Psoas muscle (tissue), 8 donors: ENCODE measurements at places on chromosomes 7 and 10. TPM values are rescaled to one million over a fixed set of nuclear protein-coding genes. Genes with fewer than 3 reads are reported as not detected.

FXYD4 gene
- total RNA-seq: not detected

CLDN4 gene
- 0.16 TPM for total RNA-seq

HTR7 gene
- 0.26 TPM for total RNA-seq

ERCC6 gene
- total RNA-seq: 19.3 TPM

FZD1 gene
- total RNA-seq: 1.6 TPM

- no peak for DNase-seq
Observed at GRCh38 chr10:78749898-78750297, 318.9 kb upstream of the ZMIZ1 start.

DNA sequence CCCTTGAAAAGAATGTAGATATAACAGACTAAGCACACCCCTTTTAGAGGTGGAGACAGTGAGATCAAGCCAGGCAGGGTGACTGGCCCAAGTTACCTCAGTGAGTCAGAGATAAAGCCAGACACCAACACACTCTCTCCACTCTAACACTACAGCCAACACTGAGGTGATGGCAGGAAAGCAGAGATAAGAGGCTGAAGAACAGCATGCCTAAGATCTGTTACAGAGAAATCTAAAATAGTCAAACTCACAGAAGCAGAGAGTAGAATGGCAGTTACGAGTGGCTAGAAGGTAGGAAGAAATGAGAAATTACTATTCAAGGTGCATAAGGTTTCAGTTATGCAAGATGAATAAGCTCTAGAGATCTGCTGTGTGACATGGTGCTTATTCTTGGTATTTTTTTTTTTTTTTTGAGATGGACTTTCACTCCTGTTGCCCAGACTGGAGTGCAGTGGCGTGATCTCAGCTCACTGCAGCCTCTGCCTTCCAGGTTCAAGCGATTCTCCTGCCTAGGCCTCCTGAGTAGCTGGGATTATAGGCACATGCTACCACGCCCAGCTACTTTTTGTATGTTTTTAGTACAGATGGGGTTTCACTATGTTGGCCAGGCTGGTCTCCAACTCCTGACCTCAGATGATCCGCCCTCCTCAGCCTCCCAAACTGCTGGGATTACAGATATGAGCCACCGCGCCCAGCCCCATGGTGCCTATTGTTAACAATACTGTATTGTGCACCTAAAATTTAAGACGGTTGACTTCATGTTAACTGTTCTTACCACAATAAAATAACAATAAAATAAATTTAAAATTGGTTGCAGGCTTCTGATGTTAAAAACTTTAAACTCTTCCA lies 28.7 kb downstream of the ICA1 start:
- no peak for DNase-seq

- DNase-seq: no peak
Observed at GRCh38 chr10:130371666-130372065, 235.5 kb downstream of the GLRX3 start.

DNA sequence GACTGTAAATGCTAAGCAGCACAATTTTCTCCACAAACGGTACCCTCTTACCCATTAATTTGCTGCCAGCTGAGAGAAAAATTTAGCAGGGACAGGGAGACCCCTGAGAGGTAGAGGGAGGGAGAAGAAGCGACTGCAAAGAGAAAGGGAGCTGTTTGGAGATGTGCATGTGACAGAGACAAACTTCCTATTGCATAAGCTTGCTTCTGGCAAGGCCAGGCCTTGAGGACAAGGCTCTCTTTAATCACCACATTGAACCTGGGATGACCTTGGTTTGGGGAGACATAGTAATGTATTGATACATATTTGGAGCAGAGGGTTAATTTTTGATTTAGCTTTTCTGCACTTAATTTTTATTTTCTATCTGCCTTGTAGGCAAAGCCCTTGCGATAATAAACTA lies 31.1 kb upstream of the HIBADH start:
- DNase-seq: no peak

GRCh38 chr7:107021600-107021999 lies 22.9 kb upstream of the PRKAR2B start:
- no peak for DNase-seq

GRCh38 chr7:149766135-149766675 lies 7.2 kb downstream of the ZNF467 start:
- no peak for DNase-seq

GRCh38 chr7:13093160-13093559 lies 405.7 kb downstream of the ARL4A start:
- no peak for DNase-seq

- peak; percentile 39 for DNase-seq
Observed at GRCh38 chr10:43205681-43206390, 61.0 kb downstream of the RASGEF1A start.

GRCh38 chr10:14779001-14779651 lies 4.4 kb upstream of the FAM107B start:
- no peak for DNase-seq

DNA sequence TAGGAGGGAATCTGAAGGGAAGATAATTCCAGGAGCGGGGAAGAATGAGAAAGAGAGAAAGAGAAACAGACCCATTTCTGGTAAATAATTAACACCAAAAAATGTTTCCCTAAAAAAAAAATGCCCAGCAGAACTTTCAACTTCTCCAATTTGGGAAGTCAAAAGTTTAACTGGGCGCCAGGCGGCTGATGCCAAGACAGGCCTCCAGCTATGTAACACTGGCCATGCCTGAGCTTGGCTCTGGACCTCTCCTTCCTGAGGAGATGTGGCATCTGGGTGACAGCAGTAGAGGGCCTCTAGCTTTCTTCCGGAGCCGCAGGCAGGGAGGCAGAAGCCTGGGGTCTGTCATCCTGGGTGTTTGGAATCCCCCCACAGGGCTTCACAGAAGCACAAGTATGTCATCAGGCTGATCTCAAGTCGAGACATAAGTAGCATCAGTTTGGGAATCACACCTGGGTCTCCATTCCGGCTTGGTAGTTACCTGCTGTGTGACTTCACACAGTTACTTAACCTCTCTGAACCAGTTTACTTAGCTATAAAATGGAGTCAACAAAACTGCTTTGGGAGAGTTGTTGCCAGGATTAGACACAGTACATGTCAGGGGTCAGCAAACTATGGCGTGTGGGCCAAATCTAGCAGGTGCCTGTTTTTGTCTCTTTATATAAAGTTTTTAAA lies 50.5 kb upstream of the TCF7L2 start:
- no peak for DNase-seq

- no peak for DNase-seq
Observed at GRCh38 chr10:117254774-117255735, 14.1 kb downstream of the SLC18A2 start.

- DNase-seq: no peak
Observed at GRCh38 chr10:128626397-128627000, 500.3 kb upstream of the MKI67 start.

DNA sequence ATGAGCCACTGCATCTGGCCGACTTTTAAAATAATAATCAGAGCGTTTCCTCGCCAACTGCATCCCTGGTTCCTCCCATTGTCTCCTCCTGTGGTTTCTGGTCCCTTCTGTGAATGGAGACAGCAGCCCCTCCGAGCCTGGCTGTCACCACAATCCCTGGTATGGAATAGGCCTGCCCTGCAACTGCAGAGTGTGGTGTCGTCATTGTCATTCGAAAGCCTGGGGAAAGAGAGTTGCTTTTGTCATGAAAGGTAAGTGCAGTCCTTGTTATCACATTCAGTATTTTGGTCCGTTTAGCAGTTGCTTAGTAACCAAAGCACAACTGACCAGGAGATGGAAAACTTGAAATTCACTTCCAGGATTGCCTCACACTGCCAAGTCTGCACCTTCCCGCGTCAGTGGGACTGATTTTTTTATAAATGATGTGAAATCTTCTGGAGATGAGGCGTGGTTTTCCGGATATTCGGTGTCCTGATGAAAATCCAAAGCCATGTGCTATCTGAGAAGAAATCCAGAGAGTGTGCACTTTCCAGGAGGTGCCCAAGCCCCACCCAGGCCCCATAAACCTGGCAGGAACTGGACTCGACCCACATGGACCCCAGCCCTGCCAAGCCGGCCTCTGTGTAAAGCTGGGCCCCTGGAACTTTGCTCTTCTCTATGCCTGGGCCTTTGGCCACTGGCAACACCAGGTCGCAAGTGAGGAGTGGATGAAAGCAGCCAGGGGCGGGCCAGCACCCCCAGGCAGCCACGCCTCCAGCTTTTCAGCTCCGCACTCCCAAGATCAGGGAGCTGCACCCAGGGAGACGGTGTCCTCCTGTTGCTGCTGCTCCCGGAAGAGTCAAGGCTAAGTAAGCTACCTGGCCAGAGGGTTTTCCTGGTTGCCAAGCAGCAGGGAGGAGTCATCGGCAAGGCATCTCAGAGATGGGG lies 133.7 kb upstream of the SH2B2 start:
- no peak for DNase-seq

DNA sequence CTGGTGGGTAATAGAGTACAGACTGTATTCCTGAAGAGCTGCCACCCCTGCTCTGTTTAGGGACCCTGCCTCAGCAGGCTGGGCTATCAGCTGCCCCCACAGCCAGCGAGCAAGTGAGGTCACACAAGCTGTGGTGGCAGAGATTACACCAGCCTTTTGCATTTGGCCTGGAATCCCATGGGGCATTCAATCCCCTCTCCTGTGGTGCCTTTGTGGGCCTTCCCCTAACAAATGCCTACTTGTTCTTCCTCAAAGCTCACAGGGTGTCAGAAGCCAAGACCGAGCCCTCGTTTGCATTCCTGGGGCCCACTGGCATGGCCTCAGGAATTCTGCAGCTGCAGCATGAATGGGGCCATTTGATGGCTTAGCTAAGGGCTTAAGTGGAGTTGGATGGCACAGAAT lies 212.7 kb upstream of the PHYHIPL start:
- DNase-seq: no peak

- DNase-seq: no peak
Observed at GRCh38 chr7:1567896-1568510, 1.8 kb downstream of the PSMG3 start.

- DNase-seq: no peak
Observed at GRCh38 chr10:31694929-31695837, 233.4 kb downstream of the ARHGAP12 start.

DNA sequence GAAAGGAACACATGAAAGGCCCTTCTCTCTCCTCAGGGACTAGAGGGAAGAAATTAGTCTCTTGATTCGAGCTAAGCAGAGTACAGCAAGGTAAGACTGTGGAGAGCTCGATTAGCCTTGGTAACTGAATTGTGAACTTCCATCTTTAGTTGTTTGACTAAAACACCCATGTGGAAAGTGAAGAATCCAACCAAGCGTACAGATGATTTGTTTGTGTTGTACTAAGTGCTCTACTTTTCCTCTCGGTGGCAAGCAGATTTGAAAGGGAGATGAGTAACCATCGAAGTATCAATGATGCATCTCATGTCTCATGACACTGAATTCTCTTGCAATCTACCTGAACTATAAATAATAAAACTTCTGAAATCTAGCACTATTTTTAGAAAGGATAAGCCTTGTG lies 80.7 kb downstream of the FZD1 start:
- no peak for DNase-seq
